Stimulated activated CD4-positive, alpha-beta T cell treated with anti-CD3 and anti-CD28 coated beads, TNF-alpha, amount 100 ng/mL, for 4 hours (primary cell): ENCODE measurements at places on chromosomes 4 and X.
A peak's percentile ranks its signal among the peaks of the same experiment; 100 is the strongest.

- no peak for DNase-seq
These were observed 128.5 kb upstream of the GRID2 start for GRCh38 chr4:92175250-92175649.

DNA sequence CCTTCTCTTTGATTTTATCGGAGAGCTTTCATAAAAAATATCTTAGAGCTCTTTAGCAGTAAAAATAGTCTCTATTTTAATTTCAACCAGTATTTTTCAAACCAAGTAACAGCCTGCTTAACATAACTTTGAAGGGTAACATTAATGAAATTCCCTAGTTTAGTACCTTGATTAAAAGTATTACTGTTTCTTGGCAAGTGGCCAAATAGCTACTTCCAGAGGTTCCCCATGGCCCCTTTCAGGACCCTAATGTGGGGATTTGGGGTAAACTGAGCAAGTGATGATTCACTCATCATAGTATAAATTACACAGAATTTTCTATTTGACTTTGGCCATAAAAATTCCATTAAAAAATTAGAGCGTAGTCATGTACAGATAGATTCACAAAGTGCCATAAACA lies 211.0 kb downstream of the CAMK2D start:
- DNase-seq, result no peak

DNA sequence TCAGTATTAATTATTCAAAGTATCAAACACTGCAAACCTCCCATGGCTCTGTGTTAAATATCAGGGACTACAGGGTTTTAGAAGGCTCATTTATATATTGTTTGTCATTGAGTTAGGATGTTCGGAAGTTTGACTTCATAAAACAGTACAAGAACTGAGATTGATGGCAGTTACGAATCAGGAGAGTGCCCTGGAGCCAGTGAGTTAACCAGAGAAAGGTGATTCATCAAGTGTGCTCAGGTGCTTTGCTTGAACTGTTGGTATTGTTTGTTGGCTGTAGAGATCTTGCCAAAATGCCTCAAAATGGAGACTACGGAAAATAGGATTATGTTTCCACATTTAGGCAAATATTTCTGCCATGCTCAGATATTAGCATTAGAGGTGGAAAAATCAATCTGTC lies 7.5 kb upstream of the GPR101 start:
- DNase-seq, result no peak

DNA sequence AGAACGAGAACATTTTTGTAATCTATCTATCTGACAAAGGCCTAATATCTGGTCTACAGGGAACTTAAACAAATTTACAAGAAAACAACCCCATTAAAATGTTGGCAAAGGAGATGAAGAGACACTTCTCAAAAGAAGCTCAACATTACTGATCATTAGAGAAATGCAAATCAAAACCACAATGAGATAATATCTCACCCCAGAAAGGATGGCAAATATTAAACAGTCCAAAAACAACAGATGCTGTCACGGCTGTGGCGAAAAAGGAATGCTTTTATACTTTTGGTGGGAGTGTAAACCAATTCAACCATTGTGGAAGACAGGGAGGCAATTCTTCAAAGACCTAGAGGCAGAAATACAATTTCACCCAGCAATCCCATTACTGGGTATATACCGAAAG lies 2284.8 kb downstream of the ARAP2 start:
- DNase-seq, result no peak

DNA sequence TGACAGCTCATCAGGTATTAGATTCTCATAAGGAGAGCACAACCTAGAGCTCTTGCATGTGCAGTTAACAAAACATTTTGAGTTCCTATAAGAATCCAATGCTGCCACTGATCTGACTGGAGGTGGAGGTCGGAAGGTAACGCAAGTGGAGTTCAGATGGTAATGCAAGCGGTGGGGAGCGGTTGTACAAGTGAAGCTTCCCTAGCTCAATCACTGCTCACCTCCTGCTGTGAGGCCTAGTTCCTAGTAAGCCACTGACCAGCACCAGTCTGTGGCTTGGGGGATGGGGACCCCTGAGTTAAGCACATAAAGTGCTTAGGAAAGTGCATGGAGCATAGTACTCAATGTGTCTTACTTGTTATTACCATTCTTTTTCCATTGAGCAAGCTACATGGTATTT lies 983.2 kb upstream of the IGFBP7 start:
- DNase-seq, result no peak

DNA sequence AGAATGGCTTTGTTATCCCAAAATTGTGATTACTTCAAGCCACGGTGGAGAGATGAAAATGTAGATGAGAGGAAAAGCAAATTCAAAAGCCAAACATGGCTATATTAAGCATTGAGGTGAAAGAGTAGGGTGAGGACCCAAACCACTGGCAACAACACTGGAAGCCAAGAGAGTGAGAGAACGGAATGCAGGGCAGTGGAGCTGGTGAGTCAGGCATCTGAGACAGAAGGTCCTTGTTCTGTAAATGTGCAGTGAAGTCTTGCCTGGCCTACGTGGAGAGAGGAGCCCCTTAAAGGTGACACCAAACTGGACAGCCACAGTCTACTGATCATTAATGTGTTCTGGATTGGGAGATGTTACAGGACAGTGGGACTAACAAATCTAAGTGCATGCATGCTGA lies 22.8 kb upstream of the SEC24B start:
- no peak for DNase-seq

DNA sequence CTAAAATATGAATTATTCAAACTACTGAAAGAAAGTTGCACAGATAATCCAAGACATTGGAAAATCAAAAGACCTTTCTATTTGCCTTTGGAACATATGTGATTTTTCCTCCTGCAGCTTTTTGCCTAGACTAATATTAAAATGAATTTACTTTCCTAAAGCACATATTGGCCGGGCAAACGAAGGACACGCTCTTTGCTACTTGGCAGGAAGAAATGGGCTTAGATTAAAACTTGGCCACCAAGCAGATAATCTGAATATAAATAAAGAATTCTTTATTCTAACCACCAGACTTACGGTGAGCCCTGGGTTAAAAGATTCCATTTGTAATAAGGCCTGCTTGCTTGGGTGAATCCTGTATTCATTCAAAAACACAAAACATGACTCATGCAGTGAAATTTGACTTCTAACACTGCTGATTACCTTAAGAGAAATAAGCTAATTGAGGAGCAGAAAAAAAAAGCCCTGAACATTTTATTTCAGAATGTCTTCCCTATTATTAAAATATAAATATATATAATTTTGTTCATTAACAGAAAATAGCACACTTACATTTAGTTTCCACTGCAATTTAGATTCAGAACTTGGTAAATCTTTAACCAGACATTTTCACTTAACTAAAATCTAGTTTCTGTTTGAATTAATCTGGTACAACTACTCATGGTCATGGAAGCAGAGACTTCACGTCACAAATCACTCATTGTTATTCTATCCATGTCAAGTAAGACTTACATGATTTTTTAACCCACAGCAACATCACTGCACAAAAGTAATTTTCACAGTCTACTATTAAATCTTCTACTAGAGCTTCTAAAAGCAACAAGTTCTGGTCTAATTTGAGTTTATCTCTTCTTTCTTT lies 116.1 kb upstream of the PLAC1 start:
- DNase-seq, result no peak

- no peak for DNase-seq
These were observed 134.4 kb upstream of the INTU start for GRCh38 chr4:127498366-127498765.

- DNase-seq, result no peak
These were observed 36.0 kb downstream of the GAB3 start for GRCh38 chrX:154714925-154715324.

DNA sequence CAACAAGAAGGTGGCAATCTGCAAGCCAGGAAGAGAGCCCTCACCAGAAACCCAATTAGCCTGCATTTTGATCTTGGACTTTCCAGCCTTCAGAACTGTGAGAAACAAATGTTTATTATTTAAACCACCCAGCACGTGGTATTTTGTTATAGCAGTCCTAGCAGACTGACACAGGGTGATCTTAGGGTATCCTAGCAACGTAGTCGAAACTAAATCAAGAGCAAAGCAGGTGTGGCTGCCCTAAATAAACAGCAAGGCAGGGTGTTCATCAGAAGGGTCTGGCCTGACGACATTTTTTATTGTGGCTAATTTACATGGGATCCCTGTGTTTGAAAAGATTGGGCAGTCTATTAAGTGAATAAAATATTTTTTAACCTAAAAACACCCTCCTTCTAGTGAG lies 198.8 kb downstream of the VEGFC start:
- DNase-seq, result no peak

GRCh38 chr4:48653217-48654014 lies 126.7 kb downstream of the FRYL start:
- peak; percentile 33 for DNase-seq

GRCh38 chr4:182143822-182144625 lies 99.2 kb upstream of the TENM3 start:
- no peak for DNase-seq

GRCh38 chr4:98822144-98822543 lies 106.8 kb downstream of the EIF4E start:
- DNase-seq, result no peak

- no peak for DNase-seq
These were observed 166.4 kb downstream of the DCLK2 start for GRCh38 chr4:150244600-150244999.

- DNase-seq, result no peak
These were observed 6.5 kb downstream of the ATP5ME start for GRCh38 chr4:667545-667925.

DNA sequence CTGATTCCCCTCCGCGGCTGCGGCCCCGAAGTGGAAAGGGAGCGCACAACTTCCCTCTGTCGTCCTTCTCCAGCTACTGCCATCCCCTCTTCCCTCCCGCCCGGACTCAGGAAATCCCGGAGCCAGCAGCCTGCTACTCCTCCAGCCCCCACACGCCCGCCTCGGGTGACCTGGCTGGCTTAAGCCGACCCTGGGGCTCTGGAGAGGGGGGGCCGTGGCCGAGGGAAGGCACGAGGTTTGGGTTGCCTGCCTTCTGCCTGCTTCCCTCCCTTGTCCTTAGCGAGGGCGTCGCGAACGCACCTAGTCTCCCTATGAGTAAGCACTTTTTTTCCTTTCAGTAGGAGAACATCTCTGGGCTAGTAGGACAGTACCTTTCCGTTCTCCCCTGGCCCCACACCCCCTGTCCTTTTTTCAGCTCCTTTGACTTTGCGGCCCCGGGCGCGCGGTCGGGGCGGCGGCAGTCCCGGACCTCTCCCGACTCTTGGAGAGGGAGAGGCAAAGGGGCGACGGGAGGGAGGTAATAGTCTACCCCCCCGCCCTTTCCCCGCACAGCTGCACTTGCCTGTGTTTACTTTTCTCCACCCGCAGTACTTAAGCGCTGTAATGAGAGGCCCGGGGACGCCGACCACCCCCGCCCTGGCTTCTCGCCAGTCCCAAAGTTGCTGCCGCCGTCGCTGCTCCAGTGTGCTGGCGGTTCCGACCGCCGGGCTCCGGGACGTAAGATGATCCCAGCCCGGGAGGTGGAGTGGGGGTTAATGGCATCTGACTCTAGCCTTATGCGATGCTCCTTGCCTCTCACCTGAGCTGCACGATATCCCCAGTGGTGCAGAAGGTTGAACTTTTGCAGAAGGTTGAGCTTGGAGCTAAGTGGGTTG lies 868 bp downstream of the PLS3 start:
- no peak for DNase-seq

- DNase-seq, result no peak
These were observed 23.0 kb downstream of the GRXCR1 start for GRCh38 chr4:42915484-42915883.

GRCh38 chr4:173878701-173879100 lies 348.7 kb upstream of the HAND2 start:
- DNase-seq, result no peak

- DNase-seq, result no peak
These were observed 368.0 kb downstream of the GBA3 start for GRCh38 chr4:23060776-23061175.

DNA sequence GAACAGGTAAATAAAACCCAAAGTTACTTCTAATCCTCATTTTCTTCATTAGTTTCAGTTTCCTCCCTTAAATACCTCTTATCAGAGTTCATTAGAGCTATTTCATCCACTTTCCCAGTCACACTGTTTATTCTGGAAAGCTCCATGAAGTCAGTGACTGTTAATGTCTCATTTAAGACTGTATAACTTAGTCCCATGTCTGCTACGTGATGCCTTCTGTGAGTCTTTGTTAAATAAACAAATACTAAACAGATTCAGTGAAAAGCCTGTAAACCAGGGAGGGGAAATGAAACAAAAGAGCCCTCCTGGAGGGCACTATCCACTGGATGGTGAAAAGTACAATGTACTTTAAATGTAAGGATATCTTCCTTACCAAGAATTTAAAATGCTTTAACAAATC lies 24.7 kb downstream of the ACE2 start:
- DNase-seq, result no peak

GRCh38 chr4:48858130-48858529 lies 27.2 kb downstream of the OCIAD1 start:
- DNase-seq, result no peak

- DNase-seq, result no peak
These were observed 120.9 kb downstream of the CHIC2 start for GRCh38 chr4:53943345-53944085.

GRCh38 chrX:21738210-21738949 lies 19.5 kb downstream of the SMPX start:
- no peak for DNase-seq

- no peak for DNase-seq
These were observed 68.8 kb downstream of the SPANXN4 start for GRCh38 chrX:143094417-143095023.
